Gastroesophageal sphincter (tissue), 4 donors: ENCODE measurements at places on chromosomes 5 and 9. TPM values are rescaled to one million over a fixed set of nuclear protein-coding genes. Genes with fewer than 3 reads are reported as not detected.
A peak's percentile ranks its signal among the peaks of the same experiment; 100 is the strongest.

GRCh38 chr9:133369933-133370332 is 5.9 kb downstream of the SURF4 start:
- ATAC-seq: no peak

DNA sequence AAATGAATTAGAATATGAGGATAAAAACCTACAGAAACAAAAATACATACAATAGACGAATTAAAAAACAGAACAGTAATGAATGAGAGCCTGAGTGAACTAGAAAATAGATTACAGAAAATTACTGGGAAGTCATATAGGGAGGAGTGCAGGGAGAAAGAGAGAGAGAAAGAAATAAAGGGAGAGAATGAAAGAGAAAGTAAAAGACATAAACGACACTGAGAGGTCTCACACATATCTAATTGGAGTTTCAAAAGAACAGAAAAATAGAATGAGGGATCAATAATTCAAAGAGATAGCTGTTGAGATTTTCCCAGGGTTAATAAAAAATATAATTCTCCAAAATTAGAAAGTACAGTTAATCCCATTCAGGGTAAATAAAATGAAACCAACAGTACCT is 156.4 kb upstream of the FTMT start:
- no peak for ATAC-seq

- no peak for ATAC-seq
These were observed 262.4 kb upstream of the KIF2A start for GRCh38 chr5:62043289-62044280.

DNA sequence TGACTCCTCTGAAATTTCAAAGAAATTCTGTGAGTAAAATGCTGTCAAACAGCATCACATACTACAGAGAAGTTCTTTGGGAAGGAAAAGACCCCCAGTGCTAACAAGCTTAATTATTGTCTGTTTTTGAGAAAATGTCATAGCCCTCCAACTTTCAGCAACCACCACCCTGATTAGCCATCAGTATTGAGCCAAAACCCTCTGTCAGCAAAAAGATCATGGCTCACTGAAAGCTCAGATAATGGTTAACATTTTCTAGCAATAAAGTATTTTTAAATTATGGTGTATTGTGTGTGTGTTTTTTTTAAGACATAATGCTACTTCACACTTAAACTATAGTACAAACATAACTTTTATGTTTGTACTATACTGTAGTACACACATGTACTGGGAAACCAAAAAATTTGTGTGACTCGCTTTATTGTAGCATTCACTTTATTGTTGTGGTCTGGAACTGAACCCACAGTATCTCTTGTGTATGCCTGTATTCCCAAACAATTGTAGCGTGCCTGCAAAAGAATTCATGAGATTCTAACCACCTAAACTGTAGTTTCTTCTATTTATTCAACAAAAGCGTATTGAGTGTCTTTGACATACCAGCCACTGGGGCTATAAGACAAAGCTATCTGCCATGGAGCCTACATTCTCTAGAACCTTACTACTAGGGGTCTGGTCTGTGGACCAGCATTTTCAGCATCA is 31.6 kb downstream of the TLE4 start:
- ATAC-seq: no peak

DNA sequence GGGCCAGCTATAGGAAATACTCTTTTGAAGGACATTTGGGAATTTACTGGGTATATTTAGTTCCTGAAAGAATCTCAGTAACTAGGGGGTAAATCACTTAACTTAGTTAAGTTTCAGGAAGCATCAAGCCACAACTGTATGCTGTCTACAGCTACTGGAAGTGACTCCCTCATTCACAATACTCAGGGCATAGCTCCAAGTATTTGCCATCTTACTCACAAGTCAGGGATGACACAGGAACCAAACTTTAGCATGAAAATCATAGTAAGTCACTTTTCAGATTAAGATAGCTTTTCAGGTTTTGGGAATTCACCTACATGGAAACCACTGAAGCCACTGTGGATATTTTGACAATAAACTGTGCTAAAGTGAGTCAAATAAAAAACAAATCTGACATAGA is 242.4 kb upstream of the ATP10B start:
- no peak for ATAC-seq

GRCh38 chr5:28219539-28219938 is 1181.2 kb upstream of the CDH9 start:
- no peak for ATAC-seq

- ATAC-seq: no peak
These were observed 21.0 kb downstream of the F2R start for GRCh38 chr5:76736679-76737556.

DNA sequence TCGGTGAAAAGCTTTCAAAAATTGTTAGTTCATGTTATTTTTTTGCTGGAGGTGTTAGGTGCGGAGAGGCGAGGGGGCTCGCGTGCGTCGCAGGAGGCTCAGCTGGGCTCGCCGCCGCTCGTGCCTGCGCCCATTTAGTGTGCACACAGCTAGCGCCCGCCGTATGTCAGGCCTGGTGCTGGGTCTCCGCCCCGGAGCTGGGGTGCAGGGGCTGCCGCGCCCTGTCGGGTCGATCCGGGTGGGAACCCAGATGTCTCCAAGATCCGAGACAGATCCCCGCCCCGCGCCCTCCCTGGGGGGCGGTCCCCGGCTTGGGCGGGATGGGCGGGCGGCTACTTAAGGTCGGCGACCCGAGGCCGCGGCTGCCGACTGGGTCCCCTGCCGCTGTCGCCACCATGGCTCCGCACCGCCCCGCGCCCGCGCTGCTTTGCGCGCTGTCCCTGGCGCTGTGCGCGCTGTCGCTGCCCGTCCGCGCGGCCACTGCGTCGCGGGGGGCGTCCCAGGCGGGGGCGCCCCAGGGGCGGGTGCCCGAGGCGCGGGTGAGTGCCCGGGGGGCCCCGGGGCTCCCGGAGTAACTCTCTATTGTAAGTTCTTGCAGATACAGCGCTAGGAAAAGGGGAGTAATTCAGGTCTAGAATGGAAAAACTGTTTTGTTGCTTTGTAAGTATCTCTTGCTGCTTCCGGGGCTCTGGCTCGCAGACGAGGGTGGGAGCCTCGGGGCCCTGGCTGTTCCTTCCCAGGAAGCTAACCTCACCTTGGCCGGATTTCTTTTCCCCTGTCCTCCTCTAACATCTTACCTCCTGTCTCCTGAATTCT is 31.7 kb downstream of the GSN start:
- ATAC-seq: peak; percentile 65

DNA sequence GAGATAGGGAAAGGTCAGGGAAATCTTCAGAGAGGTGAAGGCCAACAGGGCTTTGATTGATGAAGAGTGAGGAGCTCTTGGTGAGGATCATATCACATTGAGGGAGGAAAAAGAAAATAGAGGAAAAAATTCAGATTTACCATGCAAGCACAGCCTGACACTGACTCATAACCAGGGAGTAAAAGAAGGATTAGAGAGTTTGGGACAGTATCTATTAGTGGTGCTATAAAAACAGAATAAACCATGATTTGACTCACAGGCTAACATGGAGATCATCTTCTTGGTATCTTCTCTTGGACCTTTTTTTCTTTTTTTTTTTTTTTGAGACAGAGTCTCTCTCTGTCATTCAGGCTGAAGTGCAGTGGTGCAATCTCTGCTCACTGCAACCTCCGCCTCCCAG is 44.4 kb downstream of the MUSK start:
- ATAC-seq: no peak

DNA sequence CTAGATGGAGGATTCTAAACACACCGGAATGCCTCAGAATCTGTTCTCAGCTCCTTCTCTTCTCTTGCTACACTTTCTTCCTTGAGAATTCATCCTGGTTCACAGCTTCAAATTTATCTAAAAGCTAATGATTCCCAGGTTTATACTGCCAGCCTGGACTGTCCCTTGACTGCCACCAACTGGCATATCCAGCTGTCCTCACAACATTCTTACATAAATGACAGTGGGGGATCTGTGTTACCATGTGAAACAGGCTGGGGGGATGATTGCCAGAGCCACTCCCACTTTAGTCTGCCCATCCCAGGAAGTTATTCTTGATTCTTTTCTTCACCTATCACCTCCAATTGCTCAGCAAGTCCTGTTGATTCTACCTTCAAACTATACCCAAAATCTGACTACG is 27.2 kb upstream of the ZFR start:
- no peak for ATAC-seq

GRCh38 chr9:134730761-134731496 is 89.3 kb downstream of the COL5A1 start:
- ATAC-seq: peak; percentile 18

GRCh38 chr5:62737766-62738165 is 159.1 kb downstream of the LRRC70 start:
- ATAC-seq: no peak

DNA sequence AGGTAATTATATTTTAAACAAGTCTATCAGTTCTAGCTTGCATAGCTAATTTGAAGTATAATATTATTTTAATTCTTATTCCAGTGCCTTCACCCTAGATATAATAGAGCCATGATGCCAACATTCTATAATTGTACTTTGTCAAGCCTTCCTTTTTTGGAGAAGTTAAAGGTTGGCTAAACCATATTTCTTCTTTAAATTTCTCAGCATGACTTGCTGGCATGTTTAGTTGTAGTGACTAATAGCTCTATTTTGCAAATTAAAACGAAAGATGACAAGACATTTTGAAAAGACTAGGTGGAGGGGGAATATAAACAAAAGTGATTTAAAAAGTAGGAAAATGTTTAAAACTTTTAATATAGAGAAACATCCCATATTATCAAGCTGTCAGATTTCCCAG is 400.7 kb downstream of the PSAT1 start:
- no peak for ATAC-seq

DNA sequence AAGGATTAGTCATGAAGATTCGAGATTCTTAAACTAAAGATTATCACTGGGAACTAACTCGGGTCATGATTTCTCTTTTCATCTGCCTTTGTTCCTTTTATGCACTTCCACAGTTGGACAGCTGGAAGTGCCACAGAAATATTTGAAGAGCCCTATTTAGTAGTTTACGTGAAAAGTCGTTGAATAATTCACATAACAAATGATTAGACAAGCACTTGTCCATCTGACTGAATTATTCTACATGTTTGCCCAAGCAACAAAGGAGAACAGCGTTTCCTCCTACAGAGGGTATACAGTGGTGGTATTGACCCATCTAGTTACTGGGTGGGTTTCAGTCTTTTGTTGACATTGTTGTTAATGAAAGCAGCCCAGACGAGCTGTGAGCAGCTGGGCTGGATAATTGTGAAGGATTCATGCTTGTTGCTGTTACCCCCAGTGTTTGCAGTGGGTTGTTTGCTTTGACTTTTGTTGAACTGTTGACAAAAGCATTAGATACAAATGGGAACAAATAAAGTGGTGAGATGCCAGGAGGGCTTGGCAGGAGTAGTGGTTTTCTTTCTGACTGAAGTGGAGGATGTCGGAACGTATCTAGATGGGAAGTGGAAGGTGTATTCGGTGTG is 96.2 kb downstream of the TLE4 start:
- ATAC-seq: no peak

DNA sequence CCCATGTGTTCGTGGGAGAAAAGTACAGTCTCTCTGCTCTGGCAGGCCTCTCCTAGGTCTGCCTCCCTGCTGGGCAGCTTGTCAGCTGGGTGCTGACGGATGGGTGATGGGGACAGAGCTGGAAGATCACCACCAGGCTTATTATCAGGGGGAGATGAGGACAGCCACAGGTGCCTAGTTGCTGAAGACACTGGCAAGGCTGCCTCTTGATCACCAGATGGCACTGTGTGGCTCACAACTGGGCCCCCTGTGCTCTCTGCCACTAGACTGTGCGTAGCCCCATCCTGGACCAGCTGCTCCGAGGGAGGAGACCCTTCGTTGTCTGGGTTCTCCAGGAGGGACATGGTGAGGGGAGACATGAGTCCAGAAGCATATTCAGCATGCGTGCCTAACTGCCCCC is 73.0 kb downstream of the KIF24 start:
- ATAC-seq: no peak

DNA sequence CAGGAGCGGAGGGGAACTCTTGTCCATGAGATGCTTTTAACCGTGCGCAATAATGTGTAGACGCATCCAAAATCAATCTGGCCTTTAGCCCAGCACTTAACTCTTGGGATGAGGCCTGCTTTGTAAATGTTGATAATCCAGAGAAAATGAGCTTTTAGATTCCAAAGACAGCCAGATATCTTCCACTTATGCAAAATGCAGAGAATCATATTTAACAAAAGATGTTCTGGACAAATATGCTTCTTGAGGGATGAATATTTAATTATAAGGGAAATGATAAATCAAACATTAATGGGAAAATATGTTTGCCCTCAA is 5.6 kb downstream of the S1PR3 start:
- ATAC-seq: no peak

DNA sequence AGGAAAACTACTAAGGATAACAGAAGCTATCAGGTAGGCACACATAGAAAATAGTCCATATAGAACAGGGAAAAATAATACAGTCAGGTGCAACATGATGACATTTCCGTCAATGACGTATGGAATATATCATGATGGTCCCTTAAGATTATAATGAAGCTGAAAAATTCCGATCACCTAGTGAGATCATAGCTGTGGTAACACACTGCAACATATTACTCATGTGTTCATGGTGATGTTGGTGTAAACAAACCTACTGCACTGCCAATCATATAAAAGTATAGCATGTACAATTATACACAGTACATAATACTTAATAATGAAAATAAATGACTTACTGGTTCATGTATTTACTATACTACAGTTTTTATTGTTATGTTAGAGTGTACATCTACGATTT is 60.0 kb downstream of the MEGF9 start:
- no peak for ATAC-seq

The CDC20B gene
- not detected for total RNA-seq

The PCDHGA7 gene
- 7.3 TPM for total RNA-seq

The SLC34A3 gene
- not detected for total RNA-seq

The ICE1 gene
- 37.0 TPM for total RNA-seq

The TMEM8B gene
- total RNA-seq: 23.8 TPM

The SARDH gene
- not detected for total RNA-seq

The LRRC19 gene
- not detected for total RNA-seq

The PRKAA1 gene
- 94.0 TPM for total RNA-seq

The NDUFA8 gene
- total RNA-seq: 84.0 TPM

The ADAMTSL1 gene
- 138 TPM for total RNA-seq
